ENCODE measurements at places on chromosomes 6 and 20.

GRCh38 chr6:28803337-28803709 lies 120.5 kb downstream of the TRIM27 start:
- DNase-seq, result peak; percentile 37

DNA sequence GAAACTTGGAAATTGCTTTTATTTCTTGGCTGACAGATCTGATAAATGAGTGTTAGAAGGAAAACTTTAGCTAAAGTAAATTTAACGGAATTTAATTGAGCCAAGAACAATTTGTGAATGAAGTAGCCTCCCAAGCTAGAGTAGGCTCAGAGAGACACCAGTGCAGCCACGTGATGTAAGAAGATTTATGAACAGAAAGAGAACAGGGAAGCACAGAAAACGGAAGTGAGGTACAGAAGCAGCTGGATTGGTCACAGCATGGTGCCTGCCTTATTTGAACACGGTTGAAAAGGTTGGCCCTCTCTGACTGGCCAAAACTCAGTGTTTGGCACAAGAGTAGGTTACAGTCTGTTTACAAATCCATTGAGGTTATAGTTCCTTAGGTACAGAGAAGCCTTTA lies 29.5 kb upstream of the IFNGR1 start:
- DNase-seq, result no peak

DNA sequence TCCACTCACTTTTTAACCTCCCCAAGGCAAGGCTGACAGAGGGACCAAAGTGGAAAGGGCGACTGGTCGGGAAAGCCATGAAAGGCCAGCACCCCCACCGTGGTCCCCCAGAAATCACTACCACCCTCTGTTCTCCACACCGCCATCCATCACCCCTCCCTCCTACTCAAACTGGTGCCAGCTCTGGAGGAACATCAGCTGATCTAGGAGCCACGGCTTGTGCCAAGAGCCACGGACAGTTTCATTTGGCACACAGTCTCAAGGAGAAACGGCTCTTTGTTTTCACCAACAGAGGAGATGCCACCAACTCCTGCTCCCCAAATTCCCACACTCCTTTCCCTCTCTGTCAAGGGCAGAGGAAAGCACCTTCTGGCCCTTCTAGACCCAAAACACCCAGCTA lies 26.0 kb downstream of the TBC1D7 start:
- no peak for DNase-seq

GRCh38 chr20:432208-432607 lies 24.1 kb downstream of the RBCK1 start:
- no peak for DNase-seq

DNA sequence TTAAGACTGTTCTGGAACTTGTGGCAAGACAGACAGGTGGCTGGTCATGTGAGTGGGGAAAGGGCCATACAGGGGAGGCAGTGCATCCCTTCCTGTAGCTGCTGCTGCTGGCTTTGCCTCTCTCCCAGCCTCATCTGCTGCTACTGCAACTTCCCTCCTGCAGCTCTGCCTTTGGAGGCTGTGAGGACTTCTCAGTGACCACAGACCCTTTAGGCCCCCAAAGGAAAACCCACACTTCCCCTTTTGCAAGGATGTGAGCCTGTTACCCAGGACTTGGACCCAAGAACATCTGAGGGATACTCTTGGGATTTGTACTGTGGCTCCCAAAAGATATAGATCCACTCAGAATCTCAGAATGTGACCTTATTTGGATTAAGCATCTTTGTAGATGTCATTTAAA lies 91.0 kb downstream of the TMEM170B start:
- no peak for DNase-seq

DNA sequence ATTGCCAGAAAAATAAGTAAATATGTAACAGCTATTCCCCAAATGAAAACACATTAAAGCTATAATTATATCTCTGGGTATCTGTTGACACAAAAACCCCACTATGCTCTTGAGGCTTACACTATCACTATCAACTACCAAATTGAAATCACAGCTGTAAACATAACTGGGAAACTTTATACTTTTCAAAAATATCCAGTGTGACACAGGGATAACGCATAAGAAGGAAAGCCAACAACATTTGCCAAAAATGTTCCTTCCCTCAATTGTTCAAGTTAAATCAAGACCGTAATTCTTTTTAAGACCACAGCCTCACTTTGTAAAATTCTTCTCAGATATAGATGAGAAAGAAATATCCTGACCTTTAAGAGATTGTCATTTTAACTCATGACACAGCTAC lies 3.1 kb downstream of the ZHX3 start:
- no peak for DNase-seq

DNA sequence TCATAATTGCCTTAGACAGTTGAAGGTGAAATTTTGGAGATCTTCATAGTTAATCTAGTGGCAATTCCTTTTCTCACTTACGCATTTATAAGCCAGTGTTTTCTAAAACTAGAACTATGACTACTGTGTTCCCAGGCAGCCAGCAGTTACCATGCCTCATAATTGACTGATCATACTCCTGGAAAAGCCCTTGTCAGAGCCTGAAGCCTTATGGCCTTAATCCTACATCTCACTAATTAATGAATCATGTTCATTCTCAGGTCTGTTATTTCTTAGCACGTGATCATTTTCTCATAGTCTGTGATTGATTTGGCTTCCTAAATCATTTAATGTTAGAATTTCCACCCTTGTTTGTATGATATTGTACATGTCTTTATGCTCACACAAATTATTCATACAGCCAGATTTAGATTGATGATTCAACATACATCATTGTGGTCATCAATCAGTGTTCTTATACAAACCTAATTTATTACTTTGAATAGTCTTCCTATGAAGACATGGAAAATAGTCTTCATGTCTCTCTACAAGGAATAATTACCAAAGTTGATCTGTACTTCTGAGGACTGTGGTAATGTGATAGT lies 132.6 kb upstream of the ASCC3 start:
- DNase-seq, result no peak

GRCh38 chr20:50189681-50190250 lies 864 bp upstream of the CEBPB start:
- no peak for DNase-seq
